Karpas-422 (cell line): ENCODE measurements at places on chromosomes 13 and 19.

GRCh38 chr13:107005577-107005976 is 437.6 kb upstream of the ARGLU1 start:
- DNase-seq, result no peak

GRCh38 chr13:83325125-83325853 is 557.0 kb downstream of the SLITRK1 start:
- DNase-seq, result no peak

GRCh38 chr19:46839752-46840497 is 10.7 kb downstream of the AP2S1 start:
- DNase-seq, result no peak

GRCh38 chr19:49520705-49521319 is 7.0 kb upstream of the RCN3 start:
- DNase-seq, result no peak

DNA sequence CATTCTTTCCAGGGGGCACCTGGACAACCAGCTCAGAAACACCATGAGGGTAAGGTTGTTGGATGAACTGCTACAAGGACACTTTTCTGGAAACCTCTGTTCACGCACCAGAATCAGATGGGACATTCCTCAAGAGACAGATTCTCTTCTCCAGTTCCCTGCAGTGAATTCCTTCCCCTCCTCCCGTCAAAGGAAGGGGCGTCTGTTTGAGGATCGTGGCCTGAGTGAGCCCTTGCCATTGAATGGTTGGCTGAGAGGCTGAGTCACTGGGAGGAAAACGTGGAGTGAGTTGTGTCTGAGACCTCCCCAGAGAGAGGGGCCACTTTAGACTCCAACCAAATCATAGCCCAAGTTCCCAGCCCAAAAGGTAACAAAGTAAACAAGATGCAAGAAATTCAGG is 79.4 kb upstream of the ZNF507 start:
- no peak for DNase-seq

DNA sequence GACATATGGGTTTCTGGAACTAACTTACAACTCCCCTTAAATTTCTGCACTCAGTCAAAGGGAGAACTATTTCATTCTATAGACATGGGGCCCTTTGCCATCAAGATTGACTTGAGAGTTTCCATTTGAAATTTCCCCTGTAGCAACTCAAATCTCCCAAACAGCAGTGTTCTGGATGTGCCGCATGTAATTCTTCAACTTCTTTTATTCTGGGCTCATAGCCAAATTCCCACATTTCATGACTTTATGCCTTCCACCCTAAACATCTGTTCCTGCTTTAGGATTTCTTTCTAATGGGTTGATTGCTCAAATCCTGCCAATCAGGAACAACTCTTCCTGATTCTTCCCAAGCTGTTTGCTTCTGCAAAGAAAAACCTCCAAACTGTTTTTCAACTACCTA is 336.0 kb downstream of the TBC1D4 start:
- no peak for DNase-seq
